ENCODE measurements at places on chromosomes 7 and 10. TPM values are rescaled to one million over a fixed set of nuclear protein-coding genes. Genes with fewer than 3 reads are reported as not detected.

DNA sequence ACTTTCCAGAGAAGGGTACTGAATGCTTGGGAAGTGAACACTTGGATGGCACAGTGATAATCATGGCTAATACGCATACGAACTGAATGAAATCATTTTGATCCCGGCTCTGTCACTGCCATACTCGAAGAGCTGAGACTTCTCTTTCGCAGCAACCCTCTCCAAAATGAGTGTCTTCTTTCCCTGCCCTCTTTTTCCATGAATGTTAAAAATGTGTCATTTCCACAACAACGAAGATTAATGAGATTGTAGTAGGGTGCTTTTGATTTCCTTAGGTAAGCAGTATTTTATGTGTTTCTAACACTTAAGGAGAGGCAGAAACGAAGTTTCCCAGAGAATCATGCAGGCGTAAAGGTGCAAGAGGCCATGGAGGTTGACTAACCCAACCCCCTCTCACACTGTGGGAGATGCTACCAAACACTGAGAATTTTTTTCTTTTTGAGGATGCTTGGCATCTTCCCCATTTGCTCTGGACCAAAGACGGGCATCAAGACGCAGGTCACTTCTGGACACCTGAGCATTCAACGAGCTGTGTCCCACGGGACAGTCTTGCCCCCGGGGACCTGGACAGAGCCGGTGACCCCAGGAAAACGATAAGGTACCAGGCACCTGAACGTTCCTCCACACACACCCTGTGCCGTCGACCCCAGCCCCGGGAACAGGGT lies 823 bp downstream of the COPG2 start:
- no peak for DNase-seq

DNA sequence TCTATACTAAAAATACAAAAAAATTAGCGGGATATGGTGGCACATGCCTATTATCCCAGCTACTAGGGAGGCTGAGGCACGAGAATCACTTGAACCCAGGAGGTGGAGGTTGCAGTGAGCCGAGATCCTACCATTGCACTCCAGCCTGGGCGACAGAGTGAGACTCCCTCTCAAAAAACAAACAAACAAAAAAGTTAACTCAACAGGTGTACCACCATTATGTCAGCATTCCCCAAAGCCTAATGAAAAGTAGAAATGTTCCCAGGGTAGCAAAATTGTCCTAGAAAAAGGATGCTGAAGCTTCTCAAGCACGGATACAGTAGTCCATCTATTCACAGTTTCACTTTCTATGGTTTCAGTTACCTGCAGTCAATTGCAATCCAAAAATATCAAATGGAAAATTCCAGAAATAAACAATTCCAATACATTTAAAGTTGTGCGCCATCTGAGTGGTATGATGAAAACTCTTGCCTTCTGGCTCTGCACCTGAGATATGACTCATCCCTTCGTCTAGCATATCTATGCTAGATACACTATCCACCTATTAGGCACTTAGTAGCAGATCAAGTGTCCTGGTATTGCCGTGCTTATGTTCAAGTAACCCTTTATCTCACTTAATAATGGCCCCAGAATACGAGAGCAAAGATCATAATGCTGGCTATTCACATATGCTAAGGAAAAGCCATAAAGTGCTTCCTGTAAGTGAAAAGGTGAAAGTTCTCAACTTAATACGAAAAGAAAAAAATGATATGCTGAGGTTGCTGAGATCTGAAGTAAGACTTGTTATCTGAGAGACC lies 37.2 kb upstream of the SLC35G1 start:
- no peak for DNase-seq

DNA sequence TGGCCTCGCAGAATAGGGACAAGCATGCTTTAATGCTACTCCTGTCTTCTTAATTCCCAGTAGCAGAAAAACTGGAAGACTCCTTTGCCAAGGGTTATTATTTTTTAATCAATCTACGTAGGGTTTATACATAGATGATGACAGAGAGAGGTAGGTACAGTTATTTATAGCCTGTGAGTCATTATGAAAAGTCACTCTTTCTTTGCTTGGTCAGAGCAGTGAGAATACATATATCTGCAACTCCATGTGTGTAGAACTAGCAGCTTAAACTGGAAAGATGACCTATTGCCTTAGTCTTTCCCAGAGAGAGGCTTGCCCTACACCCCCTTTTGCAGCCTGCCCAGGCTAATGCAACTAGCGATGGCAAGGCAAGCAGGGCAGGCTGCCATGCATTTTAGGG lies 1050.6 kb downstream of the NRG3 start:
- no peak for DNase-seq

DNA sequence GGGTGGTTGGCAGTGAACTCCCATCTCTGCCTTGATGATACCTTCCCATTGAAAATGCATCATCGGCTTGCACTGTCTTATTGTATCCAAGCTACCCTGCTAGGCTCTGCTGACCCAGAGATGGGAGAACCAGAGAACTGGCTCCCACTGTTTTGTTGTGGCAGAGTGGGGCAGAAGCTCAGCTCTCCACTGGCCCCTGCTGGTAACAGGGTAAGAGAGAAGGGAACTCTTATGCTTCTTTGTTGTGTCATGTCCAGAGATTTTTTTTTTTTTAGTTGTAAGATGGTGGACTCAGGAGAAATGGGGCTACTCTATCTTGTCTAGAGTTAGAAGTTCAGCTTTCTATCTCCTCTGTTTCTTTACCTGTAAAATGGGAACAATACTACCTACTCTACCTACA lies 100.5 kb upstream of the SDK1 start:
- peak; percentile 39 for DNase-seq

- no peak for DNase-seq
Observed at GRCh38 chr7:107162475-107162874, 6.3 kb upstream of the HBP1 start.

The LAMTOR4 gene
- 83.0 TPM for total RNA-seq

DNA sequence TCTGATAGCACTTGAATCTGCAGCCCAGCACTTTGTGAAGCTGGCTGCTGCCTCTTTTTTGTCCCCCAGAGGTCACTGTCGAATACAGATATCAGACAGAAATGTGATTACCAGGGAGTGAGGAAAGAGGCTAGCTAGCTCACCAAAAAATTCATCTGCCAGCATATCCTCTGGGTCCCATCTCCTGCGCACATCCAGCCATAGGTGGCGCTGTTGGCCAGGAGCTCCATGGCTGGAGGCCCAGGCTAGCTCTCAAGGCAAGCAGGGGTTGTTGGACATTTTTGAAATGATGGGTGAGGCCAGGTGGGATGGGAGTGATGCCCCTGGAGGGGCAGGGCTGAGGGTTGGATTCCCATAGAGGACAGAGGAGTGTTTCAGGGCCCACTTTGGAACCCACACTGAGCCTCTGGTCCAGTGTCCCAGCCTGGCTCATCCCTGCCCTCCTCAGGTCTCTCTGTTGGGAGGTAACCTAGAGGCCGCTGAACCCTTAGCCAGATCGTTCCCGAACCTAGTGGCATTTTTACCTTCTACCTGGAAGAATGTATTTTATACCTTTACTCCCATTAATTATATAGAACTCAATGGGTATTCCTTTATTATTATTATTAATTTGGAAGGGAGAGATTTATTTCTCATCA lies 14.8 kb downstream of the DPCD start:
- peak; percentile 71 for DNase-seq

- DNase-seq = no peak
Observed at GRCh38 chr10:52858722-52859121, 86.1 kb upstream of the MBL2 start.

The DNMBP gene
- total RNA-seq = 13.5 TPM

DNA sequence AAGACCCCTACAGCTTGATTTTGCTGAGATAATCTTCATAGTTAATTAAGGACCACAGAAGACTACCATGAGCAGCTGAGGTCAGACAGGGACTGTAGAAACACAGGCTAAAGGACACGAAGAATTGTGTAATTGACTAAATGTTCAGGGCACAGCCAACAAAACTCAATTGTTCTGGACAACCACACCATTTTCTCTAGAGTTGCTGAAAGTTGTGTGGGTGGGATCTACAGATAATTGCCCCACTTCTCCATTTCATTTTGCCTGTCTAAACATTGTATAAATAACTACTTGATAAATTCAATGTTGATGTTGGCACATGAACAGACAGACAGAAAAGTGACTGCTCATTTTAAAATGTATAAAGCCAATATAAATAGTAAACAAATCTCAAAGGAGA lies 39.0 kb upstream of the SLC16A12 start:
- DNase-seq = no peak

DNA sequence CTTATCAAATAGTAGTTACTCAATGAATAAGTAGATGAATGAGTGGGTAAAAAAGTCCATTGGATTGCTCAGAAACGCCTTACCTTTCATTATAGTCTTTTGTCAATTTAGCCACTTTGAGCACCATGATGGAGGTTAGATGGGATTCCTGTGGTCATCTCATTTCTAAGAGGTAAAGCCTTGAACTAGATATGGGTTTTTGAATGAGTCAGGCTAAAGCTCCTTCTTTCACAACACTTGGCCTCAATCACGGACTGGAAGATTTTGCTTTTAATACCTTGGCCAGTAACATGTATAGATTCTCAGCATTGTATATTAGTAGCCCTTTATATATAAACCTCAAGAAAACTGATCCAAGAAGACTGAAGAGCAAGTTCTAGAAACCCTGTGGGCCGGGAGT lies 99.7 kb upstream of the CCDC6 start:
- no peak for DNase-seq

GRCh38 chr7:138657854-138658386 lies 43.2 kb downstream of the SVOPL start:
- DNase-seq = no peak

DNA sequence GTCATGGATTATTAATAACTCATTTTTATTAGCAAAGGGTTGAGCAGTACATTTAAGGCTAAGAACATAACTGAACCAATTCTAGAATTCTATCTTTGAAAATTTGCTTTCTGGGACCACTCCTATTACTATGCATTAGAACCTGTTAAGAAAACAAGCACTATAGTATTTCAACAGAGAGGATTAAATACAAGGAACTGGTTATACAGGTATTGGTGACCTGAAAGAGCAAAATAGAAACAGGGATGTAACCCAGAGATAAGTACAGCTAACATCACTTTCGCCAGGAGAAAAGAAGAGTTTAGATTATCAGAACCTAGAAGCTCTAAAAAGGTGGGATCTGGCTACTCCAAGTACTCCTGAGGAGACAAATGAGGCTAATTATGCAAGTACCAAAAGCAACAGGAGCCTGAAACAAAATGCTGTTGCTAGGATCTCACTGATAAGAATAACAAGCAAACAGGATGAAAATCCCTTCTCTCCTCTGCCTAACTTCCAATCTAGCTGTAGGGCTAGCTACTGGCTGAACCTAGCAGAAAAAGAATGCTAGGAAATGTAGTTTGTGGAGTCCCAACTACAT lies 32.1 kb upstream of the ELAPOR2 start:
- no peak for DNase-seq

GRCh38 chr10:60348982-60349381 lies 40.7 kb downstream of the ANK3 start:
- no peak for DNase-seq

DNA sequence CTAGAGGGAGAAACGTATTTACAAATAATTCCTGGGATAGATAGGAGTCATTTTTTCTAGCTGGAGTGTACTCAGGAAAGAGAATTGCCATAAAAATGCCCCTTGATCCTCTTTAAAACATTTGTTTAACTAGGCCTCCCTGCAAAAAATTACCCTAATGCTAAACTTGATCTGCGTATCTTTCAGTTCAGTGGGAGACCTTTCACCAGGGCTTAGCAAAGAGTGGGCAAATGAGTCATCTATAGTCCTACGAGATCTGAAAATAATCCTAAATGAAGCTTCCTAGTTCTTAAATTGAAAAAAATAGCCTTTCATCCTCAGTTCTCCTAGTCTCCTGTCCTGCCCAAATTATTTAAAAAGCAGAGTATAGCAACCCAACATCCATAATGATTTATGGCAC lies 198.6 kb upstream of the FRMD4A start:
- no peak for DNase-seq

The CHRM2 gene
- not detected for total RNA-seq

DNA sequence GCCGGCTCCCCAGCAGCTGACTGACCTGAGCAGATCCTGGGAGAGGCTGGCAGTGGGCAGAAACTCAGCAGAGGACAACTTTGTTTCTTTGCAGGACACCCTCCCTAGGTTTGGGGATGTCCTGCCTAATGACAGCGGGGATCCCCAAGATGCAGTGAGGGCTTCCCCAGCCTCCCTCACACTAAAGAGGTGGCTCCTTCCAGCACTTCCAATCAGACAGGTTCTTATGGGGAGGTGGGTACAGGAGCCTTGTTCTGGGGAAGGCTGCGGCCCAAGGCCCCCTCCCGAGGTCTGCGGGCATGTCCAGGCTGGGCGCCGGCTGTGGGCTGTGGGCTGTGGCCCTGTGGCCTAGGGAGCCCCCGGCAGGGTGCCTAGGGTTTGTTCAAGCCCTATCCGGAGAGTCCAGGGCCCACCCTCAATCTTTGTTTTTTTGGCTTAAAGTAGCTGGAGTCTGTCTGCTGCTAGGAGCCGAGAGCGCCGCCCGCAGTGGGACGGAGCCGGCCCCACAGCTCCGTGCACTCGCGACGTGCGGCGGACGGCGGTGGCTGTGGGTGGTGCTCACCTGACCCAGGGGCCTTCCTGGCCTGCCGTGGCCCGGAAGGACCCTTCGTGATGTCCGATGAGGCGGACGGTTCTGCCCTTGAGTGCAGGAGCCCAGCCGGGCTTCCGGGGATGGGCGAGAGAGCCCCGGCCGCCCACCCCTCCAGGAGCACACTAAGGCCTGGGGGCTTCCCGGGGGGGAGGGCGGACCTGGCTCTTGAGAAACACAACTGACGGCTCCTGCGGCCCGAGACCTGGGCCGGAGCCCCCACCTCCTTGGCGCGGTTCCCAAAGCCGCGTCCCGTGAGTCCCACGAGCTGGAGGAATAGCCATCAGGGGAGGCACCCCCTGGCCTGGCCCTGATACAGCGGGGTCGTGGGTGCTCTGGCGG lies 57.2 kb downstream of the PDGFA start:
- DNase-seq = no peak

DNA sequence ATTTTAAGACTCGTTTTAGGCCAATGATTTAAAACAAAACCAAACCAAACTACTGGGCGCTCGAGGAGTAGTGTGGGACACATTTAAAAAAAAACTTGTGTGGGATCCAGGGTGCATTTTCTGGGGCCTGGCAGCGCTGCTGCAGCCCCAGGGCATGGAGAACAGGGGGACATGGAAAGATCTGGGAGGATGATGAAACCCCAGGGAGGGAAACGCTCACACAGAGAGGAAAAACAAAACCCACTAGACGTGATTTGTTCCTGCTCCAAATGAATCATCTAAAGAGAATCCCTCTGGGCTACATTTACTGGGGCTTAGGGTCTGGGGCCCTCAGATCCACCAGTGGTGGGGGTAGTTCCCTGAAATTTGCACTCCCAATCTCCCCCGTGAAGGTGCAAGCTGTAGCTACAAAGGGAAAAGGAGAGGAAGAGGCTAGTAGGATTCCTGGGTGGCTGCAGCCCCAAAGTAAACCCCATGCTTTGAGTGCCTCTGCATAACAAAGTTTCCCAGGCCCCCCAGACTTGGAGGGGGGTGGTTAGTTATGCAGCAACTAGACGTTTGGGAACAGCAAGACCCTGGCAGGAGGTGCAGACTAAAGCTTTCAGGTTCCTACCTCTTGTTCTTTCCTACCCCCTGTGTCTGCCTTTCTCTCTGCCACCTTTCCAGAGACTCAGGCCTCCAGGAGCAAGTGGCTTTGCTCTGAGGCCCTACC lies 14.5 kb upstream of the HOXA13 start:
- DNase-seq = no peak

The PRKCQ gene
- 0.22 TPM for total RNA-seq

The OR2A1 gene
- not detected for total RNA-seq
